ENCODE measurements at places on chromosomes 2 and 18.

DNA sequence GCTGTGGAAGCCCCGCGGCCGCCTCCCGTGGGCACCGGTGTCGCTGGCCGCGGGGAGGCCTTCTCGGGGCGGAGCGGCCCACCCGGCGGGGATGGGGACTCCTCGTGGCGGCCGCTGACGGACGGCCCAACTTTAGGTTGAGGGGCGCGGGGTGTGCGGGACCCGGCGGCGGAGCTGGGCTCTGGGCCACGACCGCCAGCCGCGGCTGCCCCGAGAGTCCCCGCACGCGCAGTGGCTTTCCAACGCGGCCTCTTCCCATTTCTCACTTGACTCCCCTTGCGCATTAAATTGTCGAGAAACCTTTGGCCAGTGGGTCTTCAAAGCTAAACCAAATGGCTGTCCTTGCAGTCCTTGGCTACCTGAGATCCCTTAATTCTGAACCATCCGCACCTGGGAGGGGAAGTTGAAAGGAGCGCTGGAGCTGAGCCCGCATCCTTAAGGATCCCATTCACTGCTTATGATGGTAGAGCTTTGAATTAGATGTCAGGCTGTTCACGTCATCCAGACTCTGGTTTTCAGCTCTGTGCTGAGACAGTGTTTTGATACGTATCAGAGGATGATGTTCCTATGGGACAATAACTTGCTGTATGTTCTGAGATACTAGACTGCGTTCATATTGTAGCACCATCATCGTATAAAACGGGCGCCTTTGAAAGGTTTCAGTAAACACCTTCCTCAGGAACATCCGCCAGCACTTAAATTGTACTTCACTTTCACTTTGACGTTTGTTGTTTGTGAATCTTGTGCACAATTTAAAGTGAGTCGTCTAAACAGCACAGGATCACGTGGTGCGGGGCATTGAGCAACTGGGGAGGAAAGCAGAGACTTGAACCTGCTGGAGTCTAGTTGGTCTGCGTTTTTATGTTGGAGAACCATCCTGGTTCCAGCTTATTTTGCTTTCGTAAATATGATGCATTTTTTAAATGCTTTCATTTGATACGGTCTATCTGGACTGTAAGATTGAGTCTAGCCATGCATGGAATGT, 874 bp downstream of the CLIP4 start:
- DNase-seq = peak; percentile 50

- no peak for DNase-seq
Observed at GRCh38 chr2:189157456-189157855, 22.1 kb downstream of the COL5A2 start.

DNA sequence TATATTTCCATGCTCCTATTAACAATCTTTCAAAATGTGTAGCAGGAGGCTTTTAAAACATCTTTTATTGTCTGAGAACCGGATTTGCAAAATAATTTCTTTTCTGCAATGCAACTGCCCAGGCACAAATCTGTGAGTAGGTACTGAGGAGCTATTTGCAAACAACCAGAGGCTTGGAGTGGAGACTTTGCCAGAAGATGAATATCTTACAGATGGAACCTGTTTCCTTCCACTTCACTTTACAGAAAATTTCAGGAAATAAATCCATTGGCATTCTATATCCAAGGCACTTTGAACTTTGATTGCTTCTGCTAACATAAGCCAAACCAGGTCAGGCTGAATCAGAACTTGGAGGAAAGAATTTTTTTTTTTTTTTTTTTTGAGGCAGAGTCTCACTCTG, 237.4 kb upstream of the REV1 start:
- no peak for DNase-seq

GRCh38 chr2:239727776-239728600, 297.2 kb downstream of the NDUFA10 start:
- no peak for DNase-seq

DNA sequence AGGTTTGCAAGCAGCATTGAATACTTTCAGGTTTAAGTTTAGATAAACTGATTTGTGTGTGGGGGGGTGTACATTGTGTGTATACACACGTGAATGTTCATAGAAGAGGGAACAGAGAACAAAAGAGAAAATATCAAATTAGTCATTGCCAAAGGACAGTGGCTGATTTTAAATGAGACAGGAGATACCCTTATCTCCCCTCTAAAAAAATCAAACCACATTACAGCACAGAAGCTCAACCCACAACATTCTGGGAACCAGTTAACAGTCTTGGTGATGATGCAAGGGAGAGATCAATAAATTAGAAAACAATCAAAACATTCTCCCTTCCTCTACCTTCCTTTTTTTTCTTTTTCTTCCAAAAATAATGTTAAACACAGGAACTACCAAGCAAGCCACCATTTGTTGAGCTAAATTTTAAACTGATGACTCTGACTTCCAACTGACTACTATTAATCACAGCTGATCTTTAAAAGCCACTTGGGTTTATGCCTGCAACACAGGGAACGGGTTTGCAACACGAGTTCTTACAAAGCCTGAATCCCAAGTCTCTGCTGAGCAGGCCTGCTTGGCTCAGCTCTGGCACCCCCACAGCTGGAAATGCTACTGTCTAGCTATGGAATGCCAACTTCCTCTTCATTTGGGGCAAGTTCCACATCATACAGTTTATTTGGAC, 119.2 kb upstream of the ACVR1C start:
- DNase-seq = no peak

DNA sequence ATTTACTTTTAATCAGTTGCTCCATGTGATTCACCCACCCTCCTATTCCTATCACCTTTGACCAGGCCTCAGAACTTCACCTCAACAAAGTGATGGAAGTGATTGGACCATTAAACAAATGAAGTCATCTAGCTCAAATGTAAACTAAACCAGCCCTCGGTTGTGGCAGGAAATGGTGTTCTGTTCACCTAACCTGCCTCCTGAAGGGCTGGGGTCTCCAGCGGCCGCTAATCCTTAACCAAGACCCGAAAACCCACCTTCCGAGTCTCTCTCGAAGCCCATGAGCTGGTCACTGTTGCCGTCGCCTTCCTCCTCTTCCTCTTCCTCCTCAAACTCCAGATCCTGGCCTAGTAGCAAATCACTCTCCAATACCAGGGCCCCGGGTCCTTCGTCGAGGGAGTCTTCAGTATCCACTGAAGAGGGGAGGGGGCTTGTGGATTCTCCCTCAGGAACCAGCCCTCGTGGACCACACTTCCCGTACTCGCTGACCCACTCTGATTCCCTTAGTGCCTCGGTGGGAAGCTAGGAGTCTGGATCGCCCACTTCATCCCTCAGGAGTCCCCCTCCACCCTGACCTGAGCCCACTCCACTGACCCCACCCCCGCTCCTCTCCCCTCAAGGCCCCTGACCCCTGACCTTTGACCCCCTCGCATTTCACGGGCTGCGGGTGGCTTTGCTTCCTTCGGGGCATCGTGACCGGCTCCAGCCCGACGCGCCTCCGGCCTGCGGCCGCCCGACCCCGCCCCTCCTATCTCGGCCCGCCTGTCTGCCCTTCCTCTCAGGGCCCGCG, 503 bp downstream of the ZNF513 start:
- peak; percentile 53 for DNase-seq

DNA sequence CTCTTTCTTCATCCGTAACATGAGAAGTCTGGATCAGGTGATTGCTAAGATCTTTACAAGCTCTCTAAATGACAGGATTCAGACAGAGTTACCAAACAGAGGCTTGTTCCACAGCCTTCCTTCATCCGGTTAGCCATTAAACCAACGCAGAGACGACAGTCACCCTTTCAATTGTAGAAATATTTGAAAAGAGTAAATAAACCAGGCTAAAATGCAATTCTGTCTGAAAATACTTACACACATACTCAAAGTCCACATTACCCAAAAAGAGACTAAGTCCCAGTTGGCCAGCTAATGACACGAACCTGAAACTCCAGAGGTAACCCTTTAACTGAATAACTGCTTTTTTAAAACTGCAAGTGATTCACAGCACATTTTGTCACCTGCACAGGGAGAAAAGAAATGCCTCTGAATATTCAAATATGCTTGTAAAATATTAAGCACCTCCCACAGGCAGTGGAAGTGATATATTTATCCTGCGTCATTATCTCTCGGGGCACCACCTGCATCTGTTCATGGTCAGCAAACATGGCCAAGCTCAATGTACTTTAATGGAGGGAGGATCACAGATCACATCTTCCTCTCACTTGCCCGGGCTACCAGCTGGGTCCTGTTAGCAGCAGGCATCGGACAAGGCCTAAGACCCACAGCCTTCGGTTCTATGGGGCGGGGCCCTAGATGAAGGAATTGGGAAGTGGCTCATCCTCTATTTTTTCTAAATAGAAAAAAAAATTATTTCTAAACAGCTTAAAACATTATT, 38.8 kb upstream of the DNER start:
- no peak for DNase-seq

GRCh38 chr2:156589381-156590079, 153.4 kb downstream of the GPD2 start:
- DNase-seq = no peak

- DNase-seq = no peak
Observed at GRCh38 chr18:39225373-39225772, 1659.8 kb upstream of the CELF4 start.

DNA sequence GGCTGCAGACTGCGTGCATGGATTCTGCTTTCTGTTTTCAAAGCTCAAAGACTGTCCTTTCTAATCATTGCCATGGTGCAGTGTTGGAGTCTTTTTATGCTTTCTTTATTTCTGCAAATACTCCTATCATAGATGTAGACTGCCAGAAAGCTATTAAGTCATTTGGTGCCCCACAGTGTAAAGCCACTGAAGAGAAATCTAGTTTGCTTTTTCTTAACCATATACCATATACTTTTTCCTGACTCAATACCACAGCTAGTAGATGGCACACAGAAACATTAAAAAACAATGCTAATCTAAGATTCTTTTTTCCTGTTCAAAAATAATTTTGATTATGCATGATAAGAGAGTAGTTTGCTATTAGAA, 109.9 kb upstream of the RAB27B start:
- DNase-seq = no peak

DNA sequence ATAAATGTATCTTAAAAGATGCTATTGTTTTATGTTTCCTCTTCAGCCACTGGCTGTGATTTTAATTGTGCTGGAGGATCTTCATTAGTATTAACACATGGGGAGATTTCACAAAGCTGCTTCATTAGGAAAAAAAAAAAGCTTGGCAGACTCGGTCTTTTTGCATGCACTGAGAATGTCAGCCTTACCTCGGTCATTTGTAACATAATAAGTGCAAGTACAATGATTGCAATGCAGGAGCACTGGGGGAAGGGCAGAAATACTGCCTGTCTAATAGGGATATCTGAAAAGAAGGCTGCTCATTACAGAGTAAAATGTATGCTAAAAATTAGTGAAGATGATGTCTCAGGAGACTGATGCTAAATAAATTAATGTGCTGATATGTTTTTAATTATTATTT, 1.3 kb upstream of the BAZ2B start:
- no peak for DNase-seq

- DNase-seq = no peak
Observed at GRCh38 chr2:101150306-101151145, 656 bp downstream of the TBC1D8 start.

- no peak for DNase-seq
Observed at GRCh38 chr2:6926071-6926732, 9.0 kb downstream of the RNF144A start.

GRCh38 chr2:164841719-164842623, at the start of gene COBLL1:
TSS of gene COBLL1 (minus strand) at chr2:164841823. CDS start at chr2:164841196, 627 bp downstream.
- peak; percentile 9 for DNase-seq

GRCh38 chr2:107222466-107222865, 336.5 kb upstream of the ST6GAL2 start:
- DNase-seq = no peak

- DNase-seq = no peak
Observed at GRCh38 chr18:50159654-50160046, 35.3 kb downstream of the MYO5B start.

- DNase-seq = no peak
Observed at GRCh38 chr2:68311033-68311432, 8.7 kb downstream of the CNRIP1 start.

GRCh38 chr2:226208726-226209125, 590.9 kb downstream of the IRS1 start:
- no peak for DNase-seq

- DNase-seq = no peak
Observed at GRCh38 chr2:85772841-85773491, 19.2 kb downstream of the ATOH8 start.

GRCh38 chr2:57894381-57894780, 152.2 kb upstream of the VRK2 start:
- no peak for DNase-seq

DNA sequence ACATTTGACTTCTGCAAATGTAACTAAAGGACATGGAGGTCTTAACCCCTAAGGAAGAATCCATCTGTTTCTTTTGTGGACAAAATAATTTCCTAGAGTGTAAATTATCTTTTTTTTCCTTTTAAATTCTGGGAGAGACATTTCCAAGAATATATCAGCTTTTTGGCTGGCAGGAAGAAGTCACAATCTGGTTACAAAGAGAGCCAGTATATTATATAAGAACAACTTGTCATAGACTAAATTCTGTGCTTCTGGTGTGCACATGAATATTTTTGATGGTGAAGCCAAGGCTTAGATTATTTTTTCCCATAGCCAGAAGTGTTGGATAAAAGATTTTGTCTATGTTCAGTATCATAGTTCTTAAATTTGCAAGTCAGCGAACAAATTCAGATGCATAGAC, 500.6 kb downstream of the XIRP2 start:
- DNase-seq = no peak

- DNase-seq = no peak
Observed at GRCh38 chr18:63550068-63550467, 7.9 kb downstream of the SERPINB12 start.

DNA sequence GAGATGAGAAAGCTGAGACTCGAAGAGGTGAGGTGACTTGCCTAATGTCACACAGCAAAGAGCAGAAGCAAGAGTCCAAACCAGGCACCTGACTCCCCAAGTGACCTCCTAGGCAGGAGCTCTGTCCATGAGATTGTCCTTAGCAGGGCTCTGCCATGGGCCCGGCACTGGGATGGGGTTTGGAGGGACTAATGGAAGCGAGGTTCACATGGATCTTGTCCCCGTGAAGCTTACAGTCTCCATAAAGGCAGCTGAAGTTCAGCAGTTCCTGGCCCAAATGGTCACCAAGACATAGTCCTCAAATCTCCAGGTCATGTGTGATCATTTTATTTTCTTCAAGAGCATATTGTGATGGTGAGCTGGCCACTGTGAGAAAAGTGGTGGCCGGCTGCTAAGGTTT, 57.0 kb upstream of the AFF3 start:
- DNase-seq = no peak

DNA sequence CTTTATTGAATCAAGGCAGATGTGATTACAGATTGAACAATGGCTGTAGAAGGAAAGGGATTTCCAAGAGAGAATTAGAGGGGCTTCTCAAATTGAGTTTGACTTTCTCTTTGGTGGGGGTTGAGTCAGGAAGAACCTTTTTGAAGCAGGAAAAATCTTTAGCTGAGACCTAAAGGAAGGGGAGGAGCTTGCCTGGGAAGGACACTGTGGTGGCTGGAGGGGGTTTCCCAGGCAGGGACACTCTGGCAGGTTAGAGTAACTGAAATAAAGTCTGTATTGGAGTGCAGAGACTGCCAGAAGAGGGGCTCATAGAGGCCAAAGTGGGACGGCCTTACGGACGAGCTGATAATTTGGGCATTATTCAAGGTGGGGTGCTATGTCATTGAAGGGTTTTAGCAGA, 69.3 kb downstream of the NEDD4L start:
- no peak for DNase-seq

Measured in thoracic aorta (tissue), 2 donors.